ENCODE measurements at places on chromosomes 1 and 21.

DNA sequence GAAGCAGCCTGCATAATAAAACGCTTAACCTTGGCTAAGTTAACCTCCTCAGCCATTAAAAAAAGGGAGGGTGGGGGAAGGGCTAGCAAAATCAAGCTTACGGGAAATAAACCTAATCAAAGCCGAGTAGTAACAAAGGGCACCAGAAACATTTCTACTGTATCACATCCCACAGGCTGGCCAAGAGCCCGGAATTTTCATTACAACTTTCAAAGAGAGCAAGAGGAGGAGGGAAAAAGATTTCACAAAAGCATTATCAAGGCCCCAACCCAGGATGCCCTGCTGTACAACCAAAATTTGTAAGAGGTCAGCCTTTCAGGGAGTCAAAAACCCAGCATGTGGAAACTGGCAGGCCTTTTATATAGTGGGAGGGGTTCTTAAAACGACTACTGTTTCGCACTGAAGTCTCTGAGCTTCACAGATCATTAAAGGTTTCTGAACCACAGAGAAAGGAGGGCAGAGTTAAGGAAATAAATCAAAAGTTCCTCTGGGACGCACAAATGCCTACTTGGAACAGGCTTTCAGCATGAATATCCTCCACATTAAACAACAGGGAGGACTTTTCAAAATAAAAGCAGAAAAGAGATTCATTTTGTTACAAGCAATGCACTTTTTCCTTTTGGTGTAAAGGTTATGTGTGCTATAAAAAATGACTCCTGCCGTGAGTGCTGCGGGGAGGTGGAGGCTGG, 90.4 kb downstream of the SLC45A1 start:
- DNase-seq = no peak

DNA sequence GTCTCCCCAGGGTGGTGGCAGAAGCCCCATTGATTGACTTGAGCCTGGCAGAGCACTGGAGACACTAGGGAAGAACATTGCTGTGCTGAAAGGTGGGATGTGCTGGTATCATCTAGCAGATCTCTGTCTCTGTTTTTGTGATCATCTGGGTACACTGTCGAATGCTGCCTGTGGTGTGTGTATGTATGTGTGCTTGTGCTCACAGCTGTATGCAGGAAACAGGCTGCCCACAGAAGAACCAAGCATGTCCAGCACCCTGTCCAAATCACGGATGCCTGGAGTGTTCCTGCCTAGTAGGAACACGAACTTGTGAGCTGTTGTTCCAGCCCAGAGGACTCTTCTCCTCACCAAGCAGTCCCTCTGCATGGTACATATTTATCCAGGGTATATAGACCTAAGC, 1.5 kb downstream of the BRINP2 start:
- DNase-seq = no peak

DNA sequence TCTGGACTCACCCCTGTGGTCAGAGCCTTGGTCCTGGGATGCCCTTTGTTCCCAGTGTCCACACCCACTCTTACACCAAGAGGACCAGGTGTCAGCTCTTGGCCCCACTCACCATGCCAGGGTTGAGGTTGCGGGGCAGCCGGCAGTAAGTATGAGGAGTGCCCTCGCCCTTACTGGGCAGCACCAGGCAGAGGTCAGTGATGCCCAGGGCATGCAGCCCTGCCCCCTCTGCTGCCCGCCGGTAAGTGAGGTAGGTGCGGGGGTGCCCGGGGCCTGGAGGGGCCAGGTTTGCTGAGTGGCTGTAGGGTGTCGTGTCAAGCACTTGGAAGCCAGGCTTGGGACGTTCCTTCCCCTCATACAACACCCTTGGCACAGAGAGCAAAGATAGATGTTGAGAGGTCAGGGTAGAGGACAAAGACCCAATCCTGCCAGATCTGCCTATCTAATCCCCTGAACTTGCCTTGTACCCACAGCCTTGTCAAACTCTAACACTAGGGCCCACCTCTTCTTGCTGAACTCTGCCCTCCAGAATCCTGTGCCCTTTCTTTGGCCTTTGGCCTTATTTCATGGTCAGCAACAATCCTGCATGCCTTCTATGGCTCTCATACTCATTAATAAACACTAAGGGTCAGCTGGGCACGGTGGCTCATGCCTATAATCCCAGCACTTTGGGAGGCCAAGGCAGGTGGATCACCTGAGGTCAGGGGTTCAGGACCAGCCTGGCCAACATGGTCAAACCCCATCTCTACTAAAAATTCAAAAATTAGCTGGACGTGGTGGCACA, 3.6 kb downstream of the DENND4B start:
- no peak for DNase-seq

DNA sequence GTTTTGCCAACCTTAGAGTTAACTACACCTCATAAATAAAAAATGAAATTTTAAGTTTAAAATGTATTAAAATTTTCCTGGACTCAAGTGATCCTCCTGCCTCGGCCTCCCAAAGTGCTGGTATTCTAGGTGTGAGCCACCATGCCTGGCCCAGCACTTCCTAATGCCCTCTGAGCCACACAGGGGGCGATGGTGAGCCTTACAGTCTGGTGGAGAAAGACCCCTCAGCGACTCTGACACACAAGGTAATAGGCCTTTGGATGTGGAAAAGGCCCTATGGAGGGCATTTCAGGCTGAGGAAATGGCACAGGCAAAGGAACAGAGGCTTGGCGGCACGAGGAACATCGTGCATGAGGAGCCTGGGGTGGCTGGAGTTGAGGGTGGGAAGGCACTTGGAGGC, 6.7 kb downstream of the CITED4 start:
- DNase-seq = no peak

- DNase-seq = no peak
Observed at GRCh38 chr1:43197343-43198127, 25.4 kb downstream of the CFAP57 start.

DNA sequence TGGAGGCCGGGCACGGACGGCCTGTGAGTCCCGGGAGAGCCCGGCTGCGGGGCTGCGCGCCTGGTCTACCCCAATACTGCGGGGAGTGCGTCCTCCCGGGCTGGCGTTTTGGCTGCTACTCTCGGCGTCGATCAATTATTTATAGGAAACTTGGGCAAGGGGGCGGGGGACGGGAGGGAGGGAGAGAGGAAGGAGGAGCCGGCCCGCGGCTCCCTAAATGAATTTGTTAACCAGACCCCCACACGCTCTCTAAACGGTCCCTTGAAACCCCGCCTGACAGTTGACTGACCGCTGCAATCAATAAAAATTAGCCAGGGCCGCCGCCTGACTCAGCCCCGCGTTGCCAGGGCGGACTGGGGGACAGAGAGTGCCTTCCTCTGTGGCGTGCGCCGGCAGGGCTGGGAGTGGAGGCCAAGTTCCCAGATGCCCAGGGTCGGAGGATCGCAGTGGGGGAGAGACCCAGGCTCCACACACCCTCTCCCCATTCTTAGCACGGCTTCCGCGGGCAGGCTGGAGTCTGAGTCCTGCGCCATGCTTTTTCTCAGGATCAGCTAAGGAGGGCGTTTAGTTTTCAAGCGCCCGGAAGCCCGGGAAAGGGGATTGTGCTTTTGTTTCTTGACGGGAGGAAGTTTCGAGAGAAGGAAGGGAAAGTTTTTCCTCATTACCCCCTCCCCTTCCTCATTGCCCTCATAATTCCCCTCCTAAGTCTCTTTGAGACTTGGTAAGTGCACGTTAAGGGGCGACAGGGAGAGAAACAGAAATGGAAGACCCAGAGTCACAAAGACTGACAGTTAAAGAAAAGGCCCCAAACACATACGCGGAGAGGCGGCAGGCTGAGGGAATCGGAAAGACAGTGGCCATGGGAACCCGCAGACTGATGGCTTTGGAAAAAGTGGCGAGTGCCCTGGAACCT, 6.2 kb downstream of the PAX7 start:
- no peak for DNase-seq

DNA sequence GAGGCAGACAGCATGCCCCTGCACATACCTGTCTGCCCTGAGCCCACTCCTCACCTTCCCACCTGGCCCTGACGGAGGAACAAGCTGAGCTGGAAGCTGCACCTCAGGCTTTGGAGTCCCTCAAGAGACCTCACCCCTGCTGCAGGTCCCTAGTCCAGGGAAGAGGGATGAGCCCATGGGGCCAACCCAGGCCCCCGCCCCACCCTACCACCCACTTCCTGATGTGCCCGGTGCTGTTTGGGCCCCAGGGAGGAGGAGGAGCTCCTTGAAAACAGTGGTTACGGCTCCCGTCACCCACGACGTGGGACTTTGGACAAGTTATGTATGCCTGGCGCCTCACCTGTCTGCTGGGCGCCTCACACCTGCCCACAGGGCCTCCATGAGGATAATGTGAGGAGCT, 250.2 kb downstream of the NPHP4 start:
- DNase-seq = no peak

- DNase-seq = no peak
Observed at GRCh38 chr1:157994704-157995582, 1.5 kb downstream of the KIRREL1 start.

GRCh38 chr1:201989354-201990128, 7.1 kb downstream of the RNPEP start:
- no peak for DNase-seq

DNA sequence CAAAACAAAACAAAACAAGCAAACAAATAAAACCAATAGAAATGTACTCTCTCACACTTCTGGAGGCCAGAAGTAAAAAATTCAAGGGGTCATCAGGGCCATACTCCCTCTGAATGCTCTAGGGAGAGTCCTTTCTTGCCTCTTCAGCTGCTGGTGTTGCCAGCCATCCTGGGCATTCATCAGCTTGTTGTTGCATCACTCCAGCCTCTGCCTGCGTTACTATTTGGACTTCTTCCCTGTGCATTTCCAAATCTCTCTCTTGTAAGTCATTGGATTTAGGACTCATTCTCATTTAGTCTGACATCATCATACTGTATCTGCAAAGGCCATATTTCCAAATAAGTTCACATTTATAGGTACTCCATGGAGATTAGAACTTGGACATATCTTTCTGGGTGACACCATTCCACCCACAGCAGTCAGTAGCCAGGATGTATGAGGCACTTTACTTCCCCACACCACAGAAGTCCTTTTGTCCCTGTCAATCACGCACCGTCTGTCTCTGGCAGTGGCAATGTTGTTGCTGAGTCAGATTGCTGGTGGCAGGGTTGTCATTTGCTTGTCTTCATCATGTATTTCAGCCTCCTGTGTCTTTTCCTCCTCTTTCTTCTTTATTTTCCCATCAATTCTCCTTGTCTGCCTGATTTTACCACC, 151.0 kb upstream of the KCNJ6 start:
- DNase-seq = no peak

DNA sequence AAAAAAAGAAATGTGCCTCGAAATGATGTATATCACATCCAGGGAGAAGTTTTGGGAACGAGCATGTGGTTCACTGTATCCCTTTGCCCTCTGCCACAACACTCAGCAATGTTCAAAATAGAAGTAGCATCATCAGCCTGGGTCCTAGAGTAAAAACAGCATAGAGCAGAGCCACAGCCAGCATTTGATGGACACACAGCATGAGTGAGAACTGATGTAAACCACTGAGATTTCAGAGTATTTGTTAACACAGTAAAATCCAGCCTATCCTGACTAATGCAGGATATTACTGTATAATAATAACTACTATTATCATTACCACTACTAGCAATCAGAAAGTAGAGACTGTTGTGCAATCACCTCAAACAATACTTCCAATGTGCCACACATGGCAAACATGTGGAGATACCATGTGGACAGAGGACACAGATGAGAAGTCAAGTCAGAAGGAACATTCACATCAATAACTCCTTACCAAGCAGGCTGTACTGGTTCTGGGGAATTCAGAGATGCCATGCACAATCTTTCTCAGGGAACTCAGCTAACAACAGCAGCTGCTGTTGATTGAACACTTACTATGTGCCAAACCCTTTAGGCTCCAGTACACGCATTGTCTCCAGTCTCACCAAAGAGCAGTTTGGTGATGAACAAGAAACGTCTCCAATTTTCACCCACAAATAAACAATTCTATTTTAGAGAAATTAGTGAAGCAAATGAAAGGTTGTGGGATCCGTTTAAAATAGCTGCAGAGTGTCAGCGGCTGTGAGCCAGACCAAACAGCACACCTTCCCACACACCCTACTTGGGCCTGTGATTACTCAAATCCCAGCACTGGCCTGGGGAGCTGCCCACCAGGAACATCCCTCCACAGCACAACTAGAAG, 16.6 kb upstream of the GFI1 start:
- no peak for DNase-seq

DNA sequence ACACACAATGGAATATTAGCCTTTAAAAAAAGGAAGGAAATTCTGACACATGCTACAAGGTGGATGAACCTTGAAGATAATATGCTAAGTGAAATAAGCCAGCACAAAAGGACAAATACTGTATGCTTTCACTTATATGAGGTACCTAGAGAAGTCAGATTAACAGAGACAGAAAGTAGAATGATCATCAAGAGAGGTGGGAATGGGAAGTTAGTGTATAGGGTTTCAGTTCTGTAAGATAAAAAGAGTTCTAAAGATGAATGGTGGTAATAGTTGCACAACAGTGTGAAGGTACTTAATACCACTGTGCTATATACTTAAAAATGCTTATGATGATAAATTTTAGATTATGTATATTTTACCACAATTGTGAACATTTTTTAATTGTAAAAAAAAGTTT, 7.2 kb downstream of the RPAP2 start:
- no peak for DNase-seq

GRCh38 chr1:87938631-87939030, 610.0 kb downstream of the LMO4 start:
- no peak for DNase-seq

GRCh38 chr1:218207194-218207593, 77.9 kb upstream of the RRP15 start:
- no peak for DNase-seq

DNA sequence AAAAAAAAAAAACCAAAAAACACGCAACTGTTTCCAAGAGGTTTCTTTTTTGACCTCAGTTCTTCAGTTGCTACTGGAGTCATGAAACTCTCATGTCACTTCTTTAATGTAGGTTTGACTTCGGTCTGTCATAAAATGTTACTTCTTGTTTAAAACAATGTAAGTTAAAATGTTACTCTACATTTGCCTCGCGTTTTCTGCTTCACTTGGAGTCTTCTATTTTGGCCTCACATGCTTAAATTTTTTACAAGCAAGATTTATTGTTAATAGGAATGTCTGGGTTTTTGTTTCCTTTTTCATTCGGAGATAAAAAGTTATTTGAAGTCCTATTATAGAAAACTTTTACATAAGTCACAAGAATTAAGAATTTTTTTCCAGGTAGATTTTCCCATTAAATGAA, 880.2 kb downstream of the LTN1 start:
- DNase-seq = no peak

GRCh38 chr21:15592271-15592860, 137.4 kb upstream of the USP25 start:
- no peak for DNase-seq

All from activated naive CD4-positive, alpha-beta T cell (primary cell).